Aorta (tissue), 5 donors: ENCODE measurements at places on chromosomes 12 and 14. TPM values are rescaled to one million over a fixed set of nuclear protein-coding genes. Genes with fewer than 3 reads are reported as not detected.

The LRRC43 gene
- total RNA-seq = not detected

The BCAT1 gene
- 27.7 TPM for total RNA-seq

GRCh38 chr12:50297027-50297426, 13.7 kb upstream of the LIMA1 start:
- H3K27me3 ChIP-seq = no peaks in the 10 kb centered on the region
- H3K27ac ChIP-seq = no peak overlapping the region
- DNase-seq = no peak
- no peaks in the 10 kb centered on the region for H3K4me1 ChIP-seq

DNA sequence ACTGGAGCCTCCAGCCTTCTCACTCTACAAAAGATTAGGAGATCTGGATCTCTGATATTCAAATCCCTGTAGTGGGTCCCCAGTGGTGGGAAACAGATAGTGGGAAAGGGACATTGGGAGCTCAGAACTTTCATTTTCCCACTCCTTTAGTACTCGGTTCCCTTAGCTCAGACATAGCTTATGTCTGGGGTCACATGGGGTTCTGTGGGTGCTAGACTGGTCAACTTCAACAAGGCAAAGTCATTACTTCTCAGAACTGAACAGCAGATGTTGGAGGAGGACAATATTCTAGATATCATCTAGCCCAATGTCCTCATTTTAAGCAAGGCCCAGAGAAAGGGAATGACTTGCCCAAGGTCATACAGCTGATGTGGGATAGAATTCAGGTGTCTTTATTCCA, 19.5 kb upstream of the ITGA5 start:
- no peak overlapping the region for H3K4me3 ChIP-seq
- no peaks in the 10 kb centered on the region for H3K36me3 ChIP-seq
- no peak for DNase-seq
- H3K27me3 ChIP-seq = no peaks in the 10 kb centered on the region

- no peaks in the 10 kb centered on the region for H3K4me1 ChIP-seq
- no peaks in the 10 kb centered on the region for H3K36me3 ChIP-seq
- no peak overlapping the region for H3K27ac ChIP-seq
- H3K4me3 ChIP-seq = no peak overlapping the region
- no peaks in the 10 kb centered on the region for H3K27me3 ChIP-seq
- DNase-seq = no peak
Observed at GRCh38 chr12:63068857-63069442, 82.1 kb downstream of the AVPR1A start.

DNA sequence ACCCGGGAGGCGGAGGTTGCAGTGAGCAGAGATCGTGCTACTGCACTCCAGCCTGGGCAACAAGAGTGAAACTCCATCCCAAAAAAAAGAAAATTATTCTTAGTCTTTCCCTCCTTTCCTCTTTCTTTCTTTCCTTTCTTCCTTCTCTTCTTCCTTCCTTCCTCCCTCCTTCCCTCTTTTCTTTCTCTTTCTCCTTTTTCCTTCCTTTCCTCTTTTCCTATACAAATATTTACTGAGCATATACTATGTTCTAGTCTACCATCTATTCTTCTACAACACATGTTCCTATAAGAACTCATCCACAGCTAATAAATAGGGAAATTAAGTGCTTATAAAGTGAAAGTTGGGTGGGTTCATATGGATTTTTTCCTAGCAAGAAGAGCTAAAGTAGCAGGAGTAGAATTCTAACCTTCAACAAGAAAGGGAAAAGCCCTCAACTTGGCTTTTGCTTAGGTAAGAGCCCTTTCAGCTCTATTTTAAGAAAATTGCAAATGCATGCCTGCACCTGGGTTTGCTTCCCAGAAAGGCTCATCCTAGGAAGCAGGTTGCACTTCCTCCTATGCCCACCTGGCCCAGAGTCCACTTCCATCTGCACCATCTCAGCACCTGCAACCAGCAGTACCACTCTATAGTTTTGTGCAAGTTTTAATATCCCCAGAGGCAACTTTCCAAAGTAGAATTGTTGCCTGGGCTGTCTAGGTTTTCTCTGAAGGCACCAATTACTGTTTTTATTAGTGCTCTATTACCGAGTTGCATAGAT, 122.0 kb upstream of the CCND2 start:
- no peaks in the 10 kb centered on the region for H3K4me1 ChIP-seq
- H3K36me3 ChIP-seq = no peaks in the 10 kb centered on the region
- H3K27me3 ChIP-seq = no peaks in the 10 kb centered on the region
- no peak overlapping the region for H3K27ac ChIP-seq

- H3K4me3 ChIP-seq = no peak overlapping the region
- H3K27me3 ChIP-seq = no peaks in the 10 kb centered on the region
- H3K27ac ChIP-seq = no peak overlapping the region
- no peaks in the 10 kb centered on the region for H3K4me1 ChIP-seq
Observed at GRCh38 chr12:78179346-78179745, 348.7 kb downstream of the NAV3 start.

- H3K36me3 ChIP-seq = no peaks in the 10 kb centered on the region
- no peak overlapping the region for H3K27ac ChIP-seq
- H3K27me3 ChIP-seq = no peaks in the 10 kb centered on the region
- no peak for DNase-seq
- no peak overlapping the region for H3K4me3 ChIP-seq
- H3K4me1 ChIP-seq = no peaks in the 10 kb centered on the region
Observed at GRCh38 chr14:64772397-64772950, 68.2 kb downstream of the PLEKHG3 start.

GRCh38 chr14:65000898-65001591, 14.3 kb downstream of the FNTB start:
- no peak for DNase-seq
- no peaks in the 10 kb centered on the region for H3K36me3 ChIP-seq
- no peak overlapping the region for H3K27ac ChIP-seq
- no peaks in the 10 kb centered on the region for H3K27me3 ChIP-seq

- no peak overlapping the region for H3K4me3 ChIP-seq
- no peaks in the 10 kb centered on the region for H3K27me3 ChIP-seq
- no peak overlapping the region for H3K27ac ChIP-seq
- no peaks in the 10 kb centered on the region for H3K4me1 ChIP-seq
Observed at GRCh38 chr12:116797885-116798284, 59.8 kb downstream of the RNFT2 start.

- no peaks in the 10 kb centered on the region for H3K36me3 ChIP-seq
- no peak overlapping the region for H3K4me3 ChIP-seq
- no peak overlapping the region for H3K27ac ChIP-seq
- H3K27me3 ChIP-seq = no peaks in the 10 kb centered on the region
Observed at GRCh38 chr12:98126637-98127335, 388.6 kb upstream of the TMPO start.

DNA sequence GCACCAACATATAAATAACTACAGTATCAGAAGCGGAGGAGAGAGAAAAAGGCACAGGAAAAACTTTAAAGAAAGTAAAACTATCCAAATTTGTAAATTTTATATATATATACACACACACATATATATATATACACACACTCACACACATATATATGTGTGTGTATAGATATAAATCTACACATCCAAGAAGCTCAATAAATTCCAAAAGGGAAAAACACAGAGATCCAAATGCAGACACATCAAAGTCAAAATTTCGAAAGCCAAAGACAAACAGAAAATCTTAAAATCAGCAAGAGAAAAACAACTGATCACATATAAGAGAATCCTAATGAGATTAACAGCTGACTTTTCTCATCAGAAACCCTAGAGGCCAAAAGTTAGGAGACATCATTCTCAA, 37.3 kb downstream of the PARP11 start:
- H3K27me3 ChIP-seq = no peaks in the 10 kb centered on the region
- no peak overlapping the region for H3K4me3 ChIP-seq
- DNase-seq = no peak
- H3K36me3 ChIP-seq = no peaks in the 10 kb centered on the region
- no peak overlapping the region for H3K27ac ChIP-seq

DNA sequence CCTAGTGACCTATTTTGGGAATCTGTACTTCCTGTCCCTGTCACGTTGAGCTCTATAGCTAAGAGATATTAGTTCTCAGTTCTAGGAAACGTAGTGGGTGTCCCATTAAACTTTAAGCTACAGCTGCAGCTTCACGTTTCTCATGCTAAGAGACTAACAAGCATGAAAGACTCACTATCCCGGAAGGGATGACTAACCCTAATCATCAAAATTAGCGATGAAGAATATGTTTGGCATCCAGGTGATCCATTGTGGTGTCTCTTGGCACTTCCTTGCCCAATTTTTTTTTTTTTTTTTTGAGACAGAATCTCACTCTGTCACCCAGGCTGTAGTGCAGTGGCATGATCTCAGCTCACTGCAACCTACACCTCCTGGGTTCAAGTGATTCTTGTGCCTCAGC, 11.0 kb upstream of the LALBA start:
- no peak for DNase-seq
- H3K4me1 ChIP-seq = no peaks in the 10 kb centered on the region
- no peak overlapping the region for H3K4me3 ChIP-seq
- no peaks in the 10 kb centered on the region for H3K36me3 ChIP-seq
- no peak overlapping the region for H3K27ac ChIP-seq
- H3K27me3 ChIP-seq = no peaks in the 10 kb centered on the region
